Peyer's patch (tissue), 4 donors: ENCODE measurements at places on chromosomes 12 and 14. TPM values are rescaled to one million over a fixed set of nuclear protein-coding genes. Genes with fewer than 3 reads are reported as not detected.

Gene APOLD1
- 2.3 TPM for total RNA-seq

Gene ANKS1B
- total RNA-seq = 2.5 TPM

GRCh38 chr12:98939350-98939749 is 294.3 kb downstream of the APAF1 start:
- DNase-seq = no peak

DNA sequence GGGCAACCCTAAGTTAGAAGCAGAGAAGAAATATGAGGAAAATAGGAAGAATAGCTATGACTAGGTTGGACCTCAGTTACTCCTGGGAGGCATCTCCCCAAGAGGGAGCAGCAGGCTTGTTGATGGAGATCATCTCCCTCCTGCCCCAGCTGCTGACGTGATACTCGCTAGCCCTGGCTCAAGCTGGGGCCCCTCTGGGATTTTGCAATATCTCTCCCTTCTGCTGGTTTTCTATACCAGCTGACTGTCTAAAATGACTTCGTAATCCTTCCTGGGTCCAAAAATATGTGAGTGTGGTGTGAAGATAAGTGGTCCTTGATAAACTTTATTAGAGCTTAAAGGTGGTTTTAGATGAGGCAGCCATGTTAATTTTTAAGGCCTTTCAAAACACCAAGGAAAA is 4.5 kb upstream of the HECTD4 start:
- DNase-seq = no peak

- no peak for DNase-seq
These were observed 26.4 kb downstream of the C12orf71 start for GRCh38 chr12:27055966-27056365.

DNA sequence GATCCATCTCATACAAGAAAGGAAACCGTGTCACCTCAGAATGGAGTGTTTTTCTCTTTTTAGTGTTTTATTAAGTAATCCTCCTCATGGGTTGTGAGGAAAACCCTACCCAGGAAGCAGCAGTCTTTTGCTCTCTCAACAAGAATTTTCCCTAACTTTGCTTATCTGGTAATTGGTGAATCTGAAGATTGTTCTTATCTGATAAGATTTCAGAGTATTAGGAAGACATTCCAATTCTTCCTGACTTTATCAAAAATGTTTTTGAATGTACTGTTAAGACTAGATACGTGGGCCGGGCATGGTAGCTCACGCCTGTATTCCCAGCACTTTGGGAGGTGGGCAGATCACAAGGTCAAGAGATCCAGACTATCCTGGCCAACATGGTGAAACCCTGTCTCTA is 86.0 kb downstream of the PHLDA1 start:
- no peak for DNase-seq

- no peak for DNase-seq
These were observed 5.7 kb downstream of the SPIC start for GRCh38 chr12:101480849-101481248.

DNA sequence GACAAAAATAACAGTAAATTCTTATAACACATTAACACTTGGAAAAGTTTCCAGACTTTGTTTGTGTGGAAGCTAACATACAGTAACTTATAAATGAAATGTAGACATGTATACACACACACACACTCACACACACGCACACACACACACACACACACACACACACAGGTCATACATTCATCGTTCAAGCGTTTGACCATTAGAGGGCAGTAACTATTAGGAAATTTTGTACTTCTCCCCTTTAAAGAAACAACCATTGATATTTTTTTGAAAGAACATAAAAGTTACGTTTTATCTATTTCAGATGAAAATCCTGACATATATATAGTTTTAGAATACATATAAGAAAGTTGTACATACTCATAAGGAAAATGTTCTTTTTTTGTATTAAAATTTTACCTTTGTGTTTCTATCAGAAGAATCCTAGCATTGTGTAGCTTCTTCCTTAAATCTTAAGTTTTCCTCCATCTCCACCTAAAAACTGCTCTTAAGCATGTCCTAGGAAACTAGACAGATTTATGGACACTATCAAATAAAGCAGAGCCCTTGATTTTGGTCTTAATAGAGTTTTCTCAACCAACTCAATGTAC is 29.0 kb downstream of the PTPRQ start:
- no peak for DNase-seq

GRCh38 chr12:113591480-113591974 is 119.9 kb upstream of the LHX5 start:
- no peak for DNase-seq

DNA sequence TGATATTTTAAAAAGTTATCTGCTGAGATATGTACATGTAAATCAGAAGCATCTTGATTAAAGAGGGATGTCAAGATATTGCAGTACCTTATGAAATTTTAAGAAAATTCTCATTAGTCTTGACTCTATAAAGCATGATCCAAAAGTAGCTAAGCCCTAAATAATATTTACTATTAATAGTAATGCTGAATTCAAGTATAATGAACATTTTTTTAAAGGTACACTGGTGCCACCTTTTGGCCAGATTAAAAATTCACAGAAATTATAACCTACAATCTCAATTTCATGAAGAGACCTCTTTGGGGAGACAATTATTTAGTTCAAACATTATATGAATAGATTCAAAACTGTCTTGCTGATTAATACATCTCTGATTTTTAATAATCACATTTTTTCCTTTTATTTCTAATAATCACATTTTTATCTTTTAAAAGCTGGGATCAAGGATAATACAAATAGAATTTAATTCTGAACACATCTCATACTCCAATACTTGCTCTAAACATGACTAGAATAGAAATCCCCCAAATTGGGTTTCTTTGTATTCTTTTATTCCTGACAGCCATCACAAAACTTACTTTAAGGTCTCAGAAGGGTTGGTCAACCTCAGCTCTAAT is 13.4 kb downstream of the AKAP5 start:
- no peak for DNase-seq

- DNase-seq = no peak
These were observed 163.8 kb upstream of the LMNTD1 start for GRCh38 chr12:25716842-25717241.
